ENCODE measurements at places on chromosomes 7 and 10.

DNA sequence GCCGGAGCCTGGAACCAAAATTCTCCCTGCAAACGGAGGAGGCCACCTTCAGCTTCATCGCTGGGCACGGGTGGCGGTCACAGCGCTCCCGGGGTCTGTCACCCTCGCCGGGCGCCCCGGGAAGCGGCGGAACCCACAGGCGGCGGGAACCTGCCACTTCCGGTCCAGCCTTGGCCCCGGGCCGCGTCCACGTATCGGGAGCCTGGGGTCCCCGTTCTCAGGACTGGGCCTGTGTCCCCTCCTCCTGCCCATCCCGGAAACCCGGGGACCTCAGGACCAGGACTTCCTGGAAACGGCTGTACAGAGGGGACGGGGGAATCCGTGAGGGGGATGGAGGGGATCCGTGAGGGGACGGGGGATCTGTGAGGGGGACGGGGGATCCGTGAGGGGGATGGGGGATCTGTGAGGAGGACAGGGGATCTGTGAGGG, 25.4 kb downstream of the PDGFA start:
- DNase-seq = peak; percentile 98

DNA sequence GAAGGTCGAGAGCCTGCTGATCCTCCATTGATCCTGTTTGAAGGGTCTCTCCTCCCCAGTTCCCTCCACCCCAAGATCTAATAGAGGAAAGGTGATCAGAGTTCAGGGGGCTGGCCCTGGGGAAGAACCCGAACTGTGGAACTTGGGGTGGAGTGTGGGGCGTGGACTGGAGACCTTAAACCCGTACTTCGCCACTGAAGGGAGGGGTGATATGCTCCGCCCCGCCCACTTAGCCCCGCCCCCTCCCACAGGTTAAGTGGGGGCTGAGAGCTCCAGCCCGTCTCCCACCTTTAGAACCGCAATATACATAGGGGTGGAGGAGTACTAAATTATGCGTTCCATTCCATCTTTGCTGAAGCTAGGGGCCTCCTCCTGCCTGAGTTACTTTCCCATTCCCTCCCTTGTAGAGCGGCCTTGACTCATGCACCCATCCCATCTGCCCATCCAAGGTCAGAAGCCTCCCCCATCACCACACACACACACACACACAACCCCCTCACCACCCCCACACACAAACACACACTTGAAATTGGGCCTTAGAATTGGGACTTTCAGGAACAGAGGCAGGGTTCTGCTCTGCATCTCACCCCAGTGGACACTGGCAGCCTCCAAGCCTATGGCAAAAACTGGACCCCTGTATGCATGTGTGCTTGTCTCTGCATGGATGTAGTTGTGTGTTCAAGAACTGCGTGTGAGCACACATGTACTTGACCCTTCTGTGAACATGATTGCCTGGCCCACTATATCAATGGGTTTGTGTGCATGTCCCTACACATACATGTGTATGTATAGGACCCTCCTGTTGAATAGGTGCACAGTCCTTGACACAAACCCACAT, 991 bp downstream of the SEMA4G start:
- DNase-seq = no peak

DNA sequence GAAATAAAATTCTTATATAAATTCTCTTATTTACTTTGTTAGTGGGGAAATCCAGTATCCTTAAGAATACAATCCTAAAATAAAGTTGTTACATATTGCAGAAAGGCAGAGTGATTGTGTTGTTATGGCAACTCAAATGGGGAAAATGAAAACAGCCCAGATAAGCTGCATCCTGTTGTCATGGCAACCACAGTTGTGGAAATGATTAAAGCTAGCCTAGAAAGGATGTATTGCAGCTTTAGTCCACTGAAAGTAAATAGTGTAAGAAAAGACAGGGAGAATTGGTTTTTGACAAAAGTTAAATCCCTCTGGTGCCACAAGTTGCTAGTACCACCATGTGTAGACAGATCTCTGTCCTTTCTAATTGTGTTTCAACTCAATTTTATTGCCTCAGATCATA, 43.2 kb downstream of the BTRC start:
- DNase-seq = no peak

DNA sequence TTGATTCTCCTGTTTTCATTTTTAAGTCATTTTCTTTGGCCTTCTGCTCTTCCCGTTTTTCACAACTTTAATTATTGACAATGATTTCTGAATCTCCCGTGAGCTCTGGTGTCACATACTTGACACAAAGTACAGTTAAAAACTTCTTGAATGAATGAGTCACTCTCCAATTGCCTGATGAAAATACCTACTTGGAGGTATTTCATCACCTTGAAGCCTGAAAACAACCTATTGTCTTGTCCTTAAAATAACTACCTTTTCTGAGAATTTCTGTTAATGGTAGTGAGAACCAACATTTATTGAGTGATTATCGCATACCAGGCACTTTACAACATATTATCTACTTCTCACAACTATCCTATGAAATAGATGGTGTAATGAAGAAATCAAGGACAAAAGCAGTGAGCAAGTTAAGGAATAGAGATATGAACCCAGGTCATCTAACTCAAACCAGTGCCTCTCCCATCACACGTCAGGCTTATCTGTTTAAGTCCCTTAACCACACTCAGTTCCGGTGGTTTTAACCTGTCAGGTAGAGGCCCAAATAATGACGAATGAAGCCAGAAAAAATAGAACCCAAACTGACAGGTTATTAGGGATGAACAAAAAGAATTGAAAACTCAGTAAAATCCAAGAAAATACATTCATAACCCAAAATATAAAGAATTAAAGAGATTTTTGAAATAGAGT, 11.6 kb downstream of the BET1 start:
- DNase-seq = no peak

DNA sequence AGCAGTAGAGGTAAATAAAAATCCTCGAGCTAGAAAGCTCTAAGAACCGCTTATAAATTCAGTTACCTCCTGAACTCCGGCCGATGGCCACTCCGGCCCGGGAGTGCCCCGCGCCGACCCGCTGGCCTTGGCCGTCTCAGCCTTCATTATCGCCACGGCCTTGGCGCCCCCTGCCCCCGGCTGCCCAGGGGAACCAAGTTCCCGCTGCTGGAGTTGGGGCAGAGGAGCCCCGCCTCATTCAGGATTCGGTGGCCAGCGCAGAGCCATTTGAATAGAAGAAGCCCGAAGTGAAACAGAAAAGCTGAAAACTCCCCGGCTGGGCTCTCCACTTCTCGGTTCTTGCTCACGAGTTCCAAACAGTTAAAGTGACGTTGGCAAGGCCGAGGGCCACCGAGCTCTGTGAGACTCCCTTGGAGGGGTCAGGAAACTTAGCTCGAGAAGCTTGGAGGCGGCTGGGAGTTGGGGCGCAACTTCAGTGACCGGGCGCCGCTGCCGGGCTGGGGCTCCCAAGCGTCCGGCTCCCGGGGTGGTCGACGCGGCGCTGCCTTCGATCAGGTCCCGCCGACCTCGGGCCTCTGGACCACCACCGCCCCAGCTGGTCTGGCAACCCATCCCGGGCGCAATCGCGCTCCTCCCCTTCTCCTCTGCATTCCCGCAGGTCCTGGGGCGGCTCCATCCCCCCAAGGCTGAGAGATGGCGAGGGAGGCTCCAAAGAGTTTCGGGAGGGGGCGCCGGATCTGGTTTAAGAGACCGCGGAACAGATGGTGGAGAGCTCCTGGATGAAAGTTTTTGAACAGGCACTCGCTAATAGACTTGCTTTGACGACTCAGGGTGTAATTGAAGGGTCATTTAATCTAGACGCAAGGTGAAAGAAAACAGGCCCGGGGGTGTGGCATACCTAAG, 5.8 kb upstream of the FEZF1 start:
- DNase-seq = peak; percentile 85

GRCh38 chr7:129210256-129210988, 14.4 kb upstream of the AHCYL2 start:
- peak; percentile 97 for DNase-seq

DNA sequence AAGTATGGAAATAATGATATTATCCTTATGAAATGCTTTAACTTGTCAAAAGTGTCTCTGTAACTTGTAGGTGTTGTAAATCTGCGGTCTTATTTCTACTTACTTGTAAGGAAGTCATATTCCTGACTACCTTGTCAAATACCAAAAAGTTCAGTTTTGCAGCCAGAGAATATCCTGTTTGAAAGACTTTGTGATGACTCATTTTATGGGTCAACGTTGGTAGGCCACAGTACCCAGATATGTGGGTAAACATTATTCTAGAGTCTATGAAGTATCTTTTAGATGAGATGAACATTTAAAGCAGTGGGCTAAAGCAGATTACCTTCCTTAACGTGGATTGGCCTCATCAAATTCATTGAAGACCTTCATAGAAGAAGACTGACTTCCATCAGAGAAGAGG, 195.3 kb downstream of the PPP1R9A start:
- DNase-seq = peak; percentile 9

GRCh38 chr10:2791774-2792443, 275.4 kb upstream of the PFKP start:
- no peak for DNase-seq

Measured in osteoblast (primary cell).